ENCODE measurements at places on chromosomes 6 and 20. TPM values are rescaled to one million over a fixed set of nuclear protein-coding genes. Genes with fewer than 3 reads are reported as not detected.

KHDC1L gene
- total RNA-seq: not detected

LTA gene
- total RNA-seq: 0.11 TPM

DNA sequence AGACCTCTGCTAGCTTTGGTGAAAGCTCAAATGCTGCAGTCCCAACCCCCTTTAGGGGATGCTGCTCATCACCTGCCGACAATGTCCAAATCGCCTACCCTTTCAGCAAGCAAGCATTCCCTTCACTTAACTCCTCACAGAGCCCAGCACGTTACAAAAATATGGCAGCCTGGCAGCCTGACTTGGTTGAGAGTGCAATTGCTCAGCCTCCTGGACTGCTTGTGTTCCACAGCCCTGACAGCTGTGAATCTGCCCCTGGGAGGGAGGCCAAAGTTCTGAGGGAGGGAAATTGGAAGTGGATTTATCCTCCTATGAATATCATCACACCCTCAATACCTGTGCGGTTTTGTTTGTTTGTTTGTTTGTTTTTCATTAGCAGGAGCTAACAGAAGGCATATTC, 231.0 kb downstream of the HIVEP2 start:
- no peak for DNase-seq

DNA sequence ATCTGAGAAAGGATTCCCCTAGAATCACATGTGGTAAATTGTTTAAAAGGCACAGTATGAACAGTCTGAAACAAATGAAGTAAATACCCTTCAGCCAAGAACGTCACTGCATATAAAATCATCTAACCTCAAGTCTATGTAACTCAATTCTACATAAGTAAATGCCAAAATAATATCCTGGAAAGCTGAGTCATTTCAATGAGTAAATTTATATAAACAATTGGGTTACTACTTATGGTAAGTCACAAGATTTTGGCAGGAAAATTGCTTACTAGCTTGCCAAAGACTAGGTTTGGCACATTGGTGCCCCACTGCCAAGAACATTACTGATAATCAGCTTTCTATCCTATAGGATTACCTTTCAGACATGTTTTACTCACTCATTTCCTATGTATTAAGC, 8.4 kb downstream of the GMDS start:
- peak; percentile 71 for DNase-seq

DNA sequence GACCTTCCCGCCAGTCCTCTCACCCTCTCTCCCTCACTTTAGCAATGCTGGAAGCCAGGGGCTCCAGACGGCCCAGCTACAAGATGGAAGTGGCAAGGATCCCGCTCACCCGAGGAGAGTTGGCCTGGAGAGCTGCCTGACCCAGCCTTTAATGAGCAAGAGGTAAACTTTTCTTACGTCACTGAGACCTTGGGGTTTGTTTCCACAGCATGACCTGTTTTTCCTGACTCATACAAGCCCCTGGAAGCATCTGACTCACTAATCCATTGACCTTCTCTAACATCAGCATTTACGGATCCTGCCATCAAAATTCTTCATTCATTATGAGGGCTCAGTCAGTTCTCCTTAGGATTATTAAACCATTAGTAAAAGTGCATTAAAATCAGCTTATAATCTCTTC, 120.4 kb downstream of the MYLK4 start:
- peak; percentile 95 for DNase-seq

DNA sequence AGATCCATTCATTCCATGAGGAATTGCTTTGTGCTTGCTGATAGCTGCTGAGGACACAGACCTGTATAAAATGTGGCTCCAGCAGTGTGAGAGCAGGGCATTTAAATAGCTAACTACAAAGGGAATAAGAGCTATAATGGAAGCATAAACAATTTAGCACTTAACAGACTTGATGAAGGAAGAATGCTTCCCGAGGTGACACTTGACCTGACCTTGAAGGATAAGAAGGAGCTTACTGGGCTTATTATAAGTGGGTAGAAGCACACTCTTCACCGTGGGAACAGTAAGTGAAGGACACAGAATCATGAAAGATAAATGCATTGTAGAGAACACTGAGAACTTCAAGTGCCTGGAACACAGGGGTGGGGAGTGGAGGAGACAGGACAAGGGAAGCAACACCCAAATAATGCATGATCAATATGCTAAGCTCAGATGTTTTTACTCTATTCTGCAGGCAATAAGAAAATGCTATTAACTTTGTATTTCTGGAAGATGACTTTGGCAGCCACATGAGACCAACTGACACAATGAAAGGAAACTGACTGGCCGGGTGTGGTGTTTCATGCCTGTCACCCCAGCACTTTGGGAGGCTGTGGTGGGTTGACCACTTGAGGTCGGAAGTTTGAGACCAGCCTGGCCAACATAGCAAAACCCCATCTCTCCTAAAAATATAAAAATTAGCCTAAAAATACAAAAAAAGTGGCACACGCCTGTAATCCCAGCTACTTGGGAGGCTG, 84.2 kb downstream of the EPB41L2 start:
- no peak for DNase-seq

UST gene
- total RNA-seq: 12.1 TPM

- DNase-seq: no peak
Measured at GRCh38 chr20:57261457-57262251, 4.8 kb downstream of the BMP7 start.

DNA sequence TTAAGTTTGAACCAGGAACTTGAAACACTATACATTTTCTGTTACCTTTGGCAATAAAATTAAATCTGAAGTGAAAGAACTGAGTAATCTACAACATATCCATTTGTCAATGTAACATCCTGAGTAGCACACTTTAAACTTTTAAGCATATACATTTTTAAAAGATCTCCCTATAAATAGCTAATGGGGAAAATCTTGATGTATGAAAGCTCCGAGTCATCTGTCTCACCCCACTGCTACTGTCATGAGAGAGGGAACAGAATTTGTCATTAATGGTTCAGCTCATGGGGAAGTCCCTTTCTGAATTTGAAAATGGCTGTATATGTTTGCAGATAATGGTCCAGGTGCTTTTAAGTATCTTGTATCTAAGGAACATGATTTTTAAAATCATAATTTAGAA, 55.2 kb upstream of the NOX3 start:
- no peak for DNase-seq

DNA sequence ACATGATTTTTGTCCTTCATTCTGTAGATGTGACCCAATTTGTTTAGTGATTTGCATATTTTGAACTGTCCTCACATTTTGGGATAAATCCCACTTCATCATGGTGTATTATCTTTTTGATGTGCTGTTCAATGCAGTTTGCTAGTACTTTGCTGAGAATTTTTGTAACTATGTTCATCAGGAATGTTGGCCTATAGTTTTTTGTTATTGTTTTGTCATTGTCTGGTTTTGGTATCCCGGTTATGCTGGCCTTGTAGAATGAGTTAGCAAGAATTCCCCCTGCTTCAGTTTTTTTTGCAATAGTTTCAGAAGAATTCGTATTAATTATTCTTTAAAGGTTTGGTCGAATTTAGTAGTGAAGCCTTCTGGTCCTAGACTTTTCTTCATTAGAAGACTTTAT, 11.9 kb downstream of the KIF25 start:
- DNase-seq: no peak

MCHR2 gene
- not detected for total RNA-seq

TTK gene
- 180 TPM for total RNA-seq

DNA sequence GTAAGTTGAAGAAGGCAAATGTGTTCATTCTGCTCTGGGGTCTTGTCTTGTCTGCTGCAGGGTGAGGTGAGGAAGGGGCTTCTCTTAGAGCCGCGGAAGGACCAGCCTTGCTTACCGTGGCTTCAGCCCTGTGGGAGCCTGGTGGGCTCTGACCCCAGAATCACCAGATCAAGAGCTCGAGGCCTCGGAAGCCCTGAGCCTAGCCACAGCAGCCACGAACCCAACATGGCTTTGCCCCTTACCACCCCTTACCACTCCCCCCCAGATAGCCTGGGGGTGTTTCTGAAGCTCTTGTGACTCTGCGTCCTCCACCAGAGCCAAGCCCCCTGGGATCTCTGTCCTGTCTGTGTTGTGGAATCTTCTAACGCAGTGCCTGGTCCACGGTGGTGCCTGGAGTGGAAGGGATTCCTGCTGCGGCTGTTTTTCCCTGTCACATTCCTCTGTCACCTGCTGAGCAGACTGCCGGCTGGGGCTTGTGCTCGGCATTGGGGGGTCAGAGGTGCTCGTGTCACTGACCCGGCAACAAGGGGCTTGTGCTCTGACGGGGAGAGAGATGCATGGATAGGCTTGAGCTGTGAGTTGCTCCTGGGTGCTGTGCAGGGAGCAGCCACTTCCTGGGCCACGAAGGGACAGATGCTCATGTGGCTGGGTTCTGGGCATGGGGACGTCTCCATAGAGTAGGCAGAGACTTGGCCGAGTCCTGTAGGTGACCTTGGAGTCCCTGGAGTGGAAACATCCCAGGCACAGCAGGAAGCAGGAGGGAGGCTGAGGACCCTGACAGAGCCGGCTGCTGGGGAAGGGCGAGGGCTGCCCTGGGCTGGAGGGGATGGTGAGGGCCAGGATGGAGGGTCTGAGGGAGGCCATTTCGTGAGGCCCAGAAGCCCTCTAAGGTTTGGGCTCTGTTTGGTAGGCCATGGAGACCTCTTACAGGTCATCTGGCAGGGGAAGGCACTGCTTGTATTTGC, 316.0 kb downstream of the QKI start:
- DNase-seq: no peak

NRN1 gene
- total RNA-seq: 38.3 TPM

ERVFRD-1 gene
- not detected for total RNA-seq

TAGAP gene
- total RNA-seq: not detected

CCN6 gene
- not detected for total RNA-seq

DNA sequence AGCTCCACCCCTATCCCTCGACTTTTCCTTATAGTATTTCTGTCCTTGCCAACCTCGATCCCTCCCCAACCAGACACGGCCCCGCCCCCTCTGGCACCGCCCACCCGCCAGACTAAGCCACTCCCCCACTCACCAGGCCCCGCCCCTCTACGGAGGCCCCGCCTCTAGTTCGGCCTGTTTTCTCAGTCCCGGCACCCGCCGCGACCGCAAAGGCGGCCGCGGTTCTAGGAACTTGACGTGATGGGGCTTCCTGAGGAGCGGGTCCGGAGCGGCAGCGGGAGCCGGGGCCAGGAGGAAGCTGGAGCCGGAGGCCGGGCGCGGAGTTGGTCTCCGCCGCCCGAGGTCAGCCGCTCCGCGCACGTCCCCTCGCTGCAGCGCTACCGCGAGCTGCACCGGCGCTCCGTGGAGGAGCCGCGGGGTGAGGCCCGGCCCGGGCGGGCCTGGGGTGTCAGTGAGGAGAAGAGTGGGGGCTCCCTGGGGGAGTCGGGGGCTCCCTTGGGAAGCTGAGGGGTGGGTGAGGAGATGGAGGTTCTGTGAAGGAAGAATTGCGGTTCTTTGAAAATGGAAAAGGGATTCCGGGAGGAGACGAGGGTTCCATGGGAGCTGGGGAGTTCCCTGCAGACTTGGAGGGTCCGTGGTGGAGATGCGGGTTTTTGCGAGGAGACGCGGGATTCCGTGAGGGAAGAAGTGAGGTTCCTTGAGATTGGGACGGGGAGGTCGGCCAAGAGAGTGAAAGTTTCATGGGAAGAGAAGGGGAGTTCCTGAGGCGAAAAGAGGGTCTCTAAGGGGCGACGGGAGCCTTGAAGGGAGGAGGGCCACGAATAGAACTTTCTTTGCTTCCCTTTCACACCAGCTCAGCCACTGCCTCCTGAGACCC, at the start of gene ACSS2:
Gene ACSS2 (plus strand): TSS at position 207 of the 877 bp plus-strand sequence. CDS start 34 bp downstream, at position 241.
- peak; percentile 11 for DNase-seq

POU5F1 gene
- 5.6 TPM for total RNA-seq

- DNase-seq: no peak
Measured at GRCh38 chr6:89037141-89037900, 43.2 kb upstream of the PNRC1 start.

- no peak for DNase-seq
Measured at GRCh38 chr20:51481341-51481914, 61.1 kb downstream of the NFATC2 start.

DNA sequence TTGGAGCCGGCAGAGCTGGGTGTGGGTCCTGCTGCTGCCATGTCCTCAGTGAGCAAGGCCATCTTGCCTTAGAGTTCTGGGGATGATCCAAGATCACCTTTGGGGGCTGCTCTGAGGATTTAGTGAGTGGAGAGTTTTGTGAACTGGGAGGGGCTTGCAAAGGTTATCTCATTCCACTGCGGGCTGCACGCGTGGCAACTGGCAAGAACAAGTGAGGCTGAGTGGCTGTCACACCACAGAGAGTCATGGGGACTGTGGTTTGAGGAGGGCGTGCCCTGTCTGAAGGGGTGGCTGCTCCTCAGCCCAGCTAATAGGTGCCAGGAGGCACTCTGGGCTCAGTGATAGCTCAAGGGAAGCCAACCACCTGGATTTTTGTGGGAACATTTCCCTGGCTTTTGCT, 37.6 kb downstream of the TTLL9 start:
- DNase-seq: no peak

GRCh38 chr20:24995741-24996448, 3.3 kb upstream of the APMAP start:
- DNase-seq: peak; percentile 13

GRCh38 chr6:41615311-41615710, 23.0 kb upstream of the MDFI start:
- DNase-seq: no peak

ALDH8A1 gene
- not detected for total RNA-seq

DNA sequence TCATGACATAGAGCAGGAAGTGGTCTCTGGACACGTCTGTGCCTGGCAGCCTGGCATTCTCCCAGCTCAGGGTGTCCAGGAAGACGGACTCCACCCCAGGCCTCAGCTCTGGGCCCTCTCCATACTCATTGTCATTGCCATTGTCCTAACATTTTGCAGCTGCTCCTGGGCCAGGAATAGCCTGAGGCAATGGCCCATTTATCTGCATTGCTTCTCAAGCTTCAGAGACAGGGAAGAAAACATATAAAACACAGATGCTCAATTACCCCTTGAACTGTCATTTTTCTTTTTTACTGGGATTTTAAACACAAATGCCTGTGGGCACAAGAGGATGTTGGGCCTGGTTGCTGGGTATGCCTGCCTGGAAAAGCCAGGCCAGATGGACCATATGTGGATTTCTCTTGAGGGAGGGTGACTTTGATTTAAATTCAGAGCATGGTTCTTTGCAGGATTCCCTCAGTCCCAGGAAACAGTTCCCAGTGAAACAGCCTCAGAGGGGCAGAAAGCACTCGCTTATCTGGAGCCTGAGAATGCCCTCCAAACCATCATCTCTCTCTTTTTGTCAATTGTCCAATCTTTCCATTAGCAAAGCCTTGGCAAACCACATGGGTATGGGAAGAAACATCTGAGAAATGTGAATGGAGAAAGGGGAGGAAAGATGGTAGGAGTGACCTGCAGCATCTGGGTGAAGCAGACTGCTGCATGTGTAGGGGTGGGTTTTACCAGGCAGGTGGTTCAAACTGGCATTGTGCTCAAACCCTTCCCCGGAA, 17.9 kb downstream of the LAMP5 start:
- DNase-seq: peak; percentile 57

- peak; percentile 59 for DNase-seq
Measured at GRCh38 chr6:119446609-119447008, 97.0 kb upstream of the MAN1A1 start.

- no peak for DNase-seq
Measured at GRCh38 chr6:165837948-165838745, 175.1 kb upstream of the PDE10A start.

DNA sequence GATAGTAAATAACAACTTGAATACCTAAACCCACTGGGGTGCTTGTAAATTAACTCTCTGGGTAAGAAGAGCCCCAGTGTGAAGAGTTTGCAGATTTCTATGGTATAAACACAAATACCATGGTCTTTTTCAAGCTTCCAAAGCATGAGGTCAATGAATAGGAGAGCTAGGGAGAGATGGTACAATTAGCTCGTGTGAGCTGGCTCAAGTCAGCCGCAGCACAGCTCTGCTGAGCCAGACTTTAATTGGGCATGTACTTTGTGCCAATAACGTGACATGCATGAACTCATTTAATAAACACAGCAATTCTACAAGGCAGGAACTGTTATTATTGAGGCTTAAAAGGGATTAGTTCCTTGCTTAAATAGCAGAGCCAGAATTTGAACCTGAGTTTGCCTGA, 684.2 kb downstream of the KIF16B start:
- no peak for DNase-seq
